Germinal center (tissue), 1 donor: ENCODE measurements at places on chromosomes 3 and 15.
A peak's percentile ranks its signal among the peaks of the same experiment; 100 is the strongest.

GRCh38 chr3:141368062-141368924, at the start of gene ZBTB38:
Gene ZBTB38 (plus strand): TSS chr3:141368504. CDS start chr3:141442389, 73,885 bp downstream.
- no peak for DNase-seq

- DNase-seq, result no peak
Measured at GRCh38 chr3:133376810-133377209, 23.0 kb upstream of the BFSP2 start.

DNA sequence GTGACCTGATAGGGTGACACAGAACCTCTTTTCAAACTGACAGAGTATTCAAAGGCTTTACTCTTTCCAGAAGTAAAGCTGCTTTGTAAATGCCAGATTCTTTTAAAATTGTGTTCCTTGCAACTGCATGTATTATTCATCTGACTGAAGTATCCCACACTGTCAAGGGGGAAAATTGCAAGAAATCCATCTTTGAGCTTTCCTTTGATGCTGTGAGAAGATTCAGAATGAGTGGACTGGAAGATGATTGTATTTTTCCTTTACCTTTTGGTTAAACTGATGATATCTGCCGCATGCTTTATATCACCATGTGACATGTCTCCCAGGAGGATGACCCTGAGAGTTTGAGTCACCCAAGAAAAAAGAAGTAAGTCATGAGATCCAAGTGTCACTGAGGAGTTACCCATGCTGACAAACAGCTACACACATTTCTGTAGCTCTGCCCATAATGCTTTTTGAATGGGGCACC, 250.8 kb upstream of the CBLB start:
- no peak for DNase-seq

- peak; percentile 37 for DNase-seq
Measured at GRCh38 chr3:52742418-52743041, 28.2 kb downstream of the NEK4 start.

DNA sequence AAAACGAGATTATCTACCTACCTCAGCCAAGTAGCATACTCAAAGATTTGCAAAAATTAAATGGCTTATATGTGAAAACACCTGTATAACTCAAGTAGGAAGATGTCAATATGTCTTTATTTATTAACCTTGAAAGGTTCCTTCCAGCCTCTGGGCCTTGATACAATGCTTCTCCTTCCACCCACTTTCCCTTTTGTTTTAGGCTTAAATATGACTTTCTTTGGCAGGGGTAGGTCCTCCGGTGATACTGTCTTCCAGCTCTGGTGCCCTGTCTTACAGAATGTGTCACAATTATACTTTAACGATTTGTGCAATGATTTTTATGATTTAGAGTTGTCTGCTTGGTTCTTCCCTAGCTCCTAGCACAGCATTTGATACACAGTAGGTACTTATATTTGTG, 4.1 kb downstream of the LINS1 start:
- DNase-seq, result no peak

- DNase-seq, result no peak
Measured at GRCh38 chr3:32315441-32315840, 76.2 kb upstream of the CMTM7 start.

DNA sequence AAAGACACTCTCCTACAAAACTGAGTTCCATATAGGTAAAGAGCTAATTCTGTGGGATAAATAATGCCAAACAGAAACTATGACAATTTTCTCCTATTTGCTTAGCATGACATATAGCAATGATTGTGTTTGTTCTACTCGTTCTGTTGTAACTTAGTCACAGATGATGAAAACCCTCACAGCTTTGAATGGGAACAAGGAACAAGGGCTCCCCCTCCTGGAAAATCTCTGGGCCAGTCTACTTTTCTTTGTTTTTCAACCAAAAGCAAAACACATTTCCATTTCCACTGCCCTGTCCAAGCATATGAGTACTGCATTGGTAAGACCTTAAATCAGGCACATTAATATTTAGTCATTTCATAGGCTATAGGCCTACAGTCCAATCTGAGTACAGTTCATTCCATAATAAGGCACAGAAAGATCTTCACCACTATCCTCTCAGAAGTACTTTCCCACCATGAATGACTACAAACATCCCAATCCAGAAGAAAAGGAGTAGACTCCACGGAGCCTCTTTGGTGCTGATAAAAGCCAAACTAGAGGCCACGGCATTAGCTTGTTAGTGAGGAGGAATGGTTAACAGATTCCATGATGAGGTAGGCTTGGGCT, 67.1 kb downstream of the ATP8B4 start:
- no peak for DNase-seq

- no peak for DNase-seq
Measured at GRCh38 chr3:56361731-56362130, 106.5 kb downstream of the ERC2 start.

DNA sequence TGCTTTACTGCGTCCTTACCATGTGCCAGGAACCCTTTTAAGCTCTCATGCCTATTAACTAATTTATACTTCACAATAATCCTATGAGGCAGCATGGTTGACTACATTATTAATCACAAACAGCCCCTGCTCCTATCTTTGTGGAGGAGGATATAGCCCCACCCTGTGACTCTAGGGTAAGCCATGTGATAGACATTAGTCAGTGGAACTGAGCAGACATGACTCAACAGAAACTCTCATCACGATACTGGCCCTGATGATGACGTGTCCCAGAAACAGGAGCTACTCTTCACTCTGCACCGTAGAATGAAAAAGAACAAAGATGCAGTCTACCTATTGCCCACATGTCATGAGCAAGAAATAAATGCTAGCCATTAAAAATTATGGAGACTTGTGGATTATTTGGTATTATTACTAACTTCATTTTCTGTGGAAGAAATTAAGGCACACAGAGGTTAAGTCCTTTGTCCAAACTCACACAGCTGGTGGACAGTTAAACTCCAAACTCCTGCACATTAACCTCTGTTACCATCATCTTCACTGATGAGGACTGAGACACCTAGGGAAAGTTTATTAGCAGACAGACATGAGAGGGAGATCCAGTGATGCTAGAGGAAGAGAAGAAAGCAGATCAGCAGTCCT, 51.2 kb downstream of the CFAP20DC start:
- no peak for DNase-seq

- DNase-seq, result no peak
Measured at GRCh38 chr15:23762026-23762425, 74.9 kb upstream of the NDN start.

DNA sequence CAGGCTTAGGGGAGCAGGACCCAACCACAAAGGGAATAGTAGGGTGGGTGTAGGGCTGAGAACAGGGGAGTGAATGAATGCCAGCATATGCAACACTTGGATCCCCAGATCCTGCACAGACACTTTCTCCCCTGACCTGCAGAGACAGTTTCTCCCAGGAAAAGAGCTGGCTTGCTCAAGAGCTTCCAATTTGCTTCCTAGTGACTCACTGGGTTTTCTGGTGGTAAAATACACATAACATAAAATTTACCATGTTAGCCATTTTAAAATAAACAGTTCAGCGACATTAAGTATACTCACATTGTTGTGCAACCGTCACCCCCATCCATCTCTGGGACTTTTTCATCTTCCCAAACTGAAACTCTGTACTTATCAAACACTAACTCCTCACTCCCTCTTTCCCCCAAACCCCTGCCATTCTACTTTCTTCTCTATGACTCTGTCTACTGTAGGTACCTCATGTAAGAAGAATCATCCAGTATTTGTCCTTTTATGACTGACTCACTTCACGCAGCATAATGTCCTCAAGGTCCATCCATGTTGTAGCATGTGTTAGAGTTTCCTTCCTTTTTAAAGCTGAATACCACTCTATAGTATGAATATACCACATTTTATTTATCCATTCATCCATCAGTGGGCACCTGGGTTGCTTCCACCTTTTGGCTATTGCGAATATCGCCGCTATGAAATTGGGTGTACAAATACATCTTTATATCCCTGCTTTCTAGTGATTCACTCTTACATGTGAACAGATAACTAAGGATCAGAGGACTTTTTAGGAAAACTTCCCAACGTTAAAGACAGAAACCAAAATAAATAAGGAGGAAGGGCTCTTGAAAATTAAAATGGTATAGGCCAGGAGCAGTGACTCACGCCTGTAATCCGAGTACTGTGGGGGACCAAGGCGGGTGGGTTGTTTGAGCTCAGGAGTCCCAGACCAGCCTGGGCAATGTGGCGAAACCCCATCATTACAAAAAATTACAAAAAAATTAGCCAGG, 95.6 kb upstream of the TJP1 start:
- no peak for DNase-seq

GRCh38 chr3:14128724-14129123, 3.9 kb downstream of the TMEM43 start:
- DNase-seq, result no peak

GRCh38 chr15:94105760-94106159, 125.6 kb upstream of the MCTP2 start:
- no peak for DNase-seq

- no peak for DNase-seq
Measured at GRCh38 chr3:144763878-144764454, 792.3 kb downstream of the DIPK2A start.

DNA sequence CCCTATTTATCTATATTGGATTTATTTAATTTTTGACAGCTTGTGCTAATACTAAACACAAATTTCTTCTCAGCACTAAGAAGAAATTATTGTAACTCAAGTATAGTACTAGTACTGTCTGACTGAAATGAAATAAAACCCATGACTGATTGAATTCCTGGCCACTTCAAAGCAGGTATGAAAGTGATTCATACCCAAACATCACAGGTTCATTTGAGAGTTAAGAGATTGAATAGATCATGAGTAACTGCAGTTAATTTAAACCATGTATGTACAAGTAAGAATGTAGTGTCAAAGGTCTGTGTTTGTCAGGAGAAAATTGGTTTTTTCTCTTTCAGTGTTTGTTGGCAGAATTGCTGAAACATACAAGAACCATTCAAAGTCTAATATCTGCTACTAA, 332.0 kb upstream of the GRM7 start:
- no peak for DNase-seq

DNA sequence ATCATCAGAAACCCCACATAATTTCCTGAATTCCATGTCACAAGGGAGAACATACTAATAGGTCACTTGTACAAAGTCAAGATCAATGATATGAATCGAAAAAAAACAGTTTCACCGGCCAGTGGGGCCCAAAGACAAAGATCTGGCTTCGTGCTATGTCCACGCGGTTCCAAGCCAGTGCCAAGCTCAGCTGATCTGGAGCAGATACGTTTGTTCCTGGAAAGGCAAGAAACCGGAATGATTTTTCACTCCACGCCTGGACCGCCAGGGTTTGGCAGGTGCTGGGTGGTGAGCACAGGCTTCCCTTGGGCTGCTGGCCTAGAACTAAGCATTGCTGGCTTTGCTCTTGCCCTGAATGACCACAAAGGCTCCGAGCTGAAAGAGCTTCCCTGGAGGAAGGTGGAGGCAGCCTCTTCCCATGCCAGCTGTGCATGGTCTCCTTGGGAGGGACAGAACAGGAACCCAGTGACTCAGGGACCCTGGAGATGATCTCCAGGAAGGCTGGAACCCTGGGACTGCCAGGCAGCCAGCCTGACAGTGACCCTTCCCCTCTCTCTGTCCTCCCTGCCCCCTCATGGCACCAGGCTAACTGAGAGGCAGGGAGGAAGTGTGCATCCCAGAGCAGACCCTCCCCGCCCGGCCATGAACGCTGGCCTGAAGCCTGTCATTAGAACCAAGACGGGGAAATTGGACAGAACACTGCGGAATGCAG, 40.9 kb downstream of the TRPM1 start:
- DNase-seq, result no peak

GRCh38 chr3:108899530-108899929, 54.1 kb downstream of the GUCA1C start:
- no peak for DNase-seq

DNA sequence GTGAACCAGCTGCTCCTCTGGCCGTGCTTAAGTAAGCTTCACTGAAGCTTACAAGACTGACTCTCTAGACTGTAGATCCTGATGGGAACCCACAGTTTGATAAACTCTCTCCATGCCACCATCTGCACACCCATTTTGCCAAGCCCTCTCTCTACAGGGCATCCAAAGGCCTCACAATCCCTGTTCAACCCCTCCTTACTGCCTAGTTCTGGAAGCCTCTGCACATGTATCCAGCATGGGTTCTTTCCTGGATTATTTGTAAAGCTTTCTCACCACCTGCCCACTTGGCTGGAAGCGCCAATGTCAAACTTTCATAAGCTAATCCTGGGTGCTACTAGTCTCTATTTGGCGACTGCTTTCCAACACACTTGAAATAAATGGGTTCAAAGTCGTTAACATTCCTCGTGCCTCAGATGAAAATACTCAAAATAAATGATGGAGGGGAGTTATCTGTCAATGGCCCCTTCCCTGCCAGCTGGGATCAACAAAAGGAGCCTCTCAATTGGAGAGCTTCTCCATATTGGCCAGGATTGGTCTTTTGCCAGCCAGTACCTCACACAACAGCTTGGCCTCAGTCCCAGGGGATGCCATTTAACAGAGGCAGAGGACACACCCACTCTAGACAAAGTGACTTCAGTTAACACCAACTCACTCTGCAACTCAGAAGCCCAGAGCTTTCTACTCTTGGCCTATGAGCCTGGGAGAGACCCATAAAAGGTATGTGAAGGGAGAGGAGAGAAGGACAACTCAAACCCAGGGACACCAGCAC, 48.1 kb downstream of the SH3BP5 start:
- no peak for DNase-seq

DNA sequence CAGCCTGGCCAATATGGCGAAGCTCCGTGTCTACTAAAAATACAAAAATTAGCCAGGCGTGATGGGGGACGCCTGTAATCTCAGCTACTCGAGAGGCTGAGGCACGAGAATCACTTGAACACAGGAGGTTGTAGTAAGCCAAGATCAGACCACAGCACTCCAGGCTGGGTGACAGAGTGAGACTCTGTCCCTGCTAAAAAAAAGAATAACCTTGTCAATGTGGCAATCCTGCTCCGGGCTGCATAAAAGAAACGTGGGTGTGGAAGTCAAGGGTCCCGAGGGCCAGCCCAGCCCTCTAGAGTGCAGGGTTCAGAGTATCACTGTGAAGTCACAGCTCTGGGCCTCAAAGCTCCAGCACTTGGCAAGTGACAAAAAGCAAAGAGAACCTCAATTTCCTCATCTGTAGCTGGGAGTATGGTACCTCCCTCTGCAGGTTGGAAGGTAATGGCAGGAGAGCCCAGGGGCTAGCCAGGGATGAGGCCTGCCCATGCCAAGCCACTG, 73.5 kb upstream of the IQSEC1 start:
- no peak for DNase-seq

- no peak for DNase-seq
Measured at GRCh38 chr15:52728899-52729298, 49.7 kb upstream of the ATOSA start.

DNA sequence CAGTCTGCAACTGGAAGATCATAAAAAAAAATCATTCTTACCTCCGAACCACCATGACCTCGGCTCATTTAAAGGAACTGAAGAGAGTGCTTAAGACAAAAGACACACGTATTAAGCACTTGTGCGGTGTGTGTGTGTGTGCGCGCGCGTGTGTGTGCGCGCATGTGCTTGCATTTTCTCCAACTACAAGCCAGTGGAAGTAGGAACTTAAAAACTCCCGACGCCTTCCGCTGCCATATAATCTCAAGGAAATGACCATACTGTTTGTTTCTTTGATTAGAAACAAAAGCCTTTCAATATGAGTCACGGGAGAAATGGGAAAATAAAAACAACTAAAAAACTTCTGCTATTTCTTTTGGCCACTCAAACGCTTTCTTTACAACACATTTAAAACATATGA, 32.4 kb downstream of the FRMD4B start:
- DNase-seq, result no peak

GRCh38 chr3:30135190-30135589, 471.2 kb upstream of the TGFBR2 start:
- no peak for DNase-seq
